A172 (cell line): ENCODE measurements at places on chromosomes 11 and 22. TPM values are rescaled to one million over a fixed set of nuclear protein-coding genes. Genes with fewer than 3 reads are reported as not detected.

SF3B2 gene
- total RNA-seq: 172 and 177 TPM in 2 replicates

RAB39A gene
- 0.62 and 1.3 TPM in 2 replicates for total RNA-seq

UBQLNL gene
- total RNA-seq: not detected in 2 replicates

TALDO1 gene
- total RNA-seq: 417 and 483 TPM in 2 replicates

TBC1D22A gene
- 7.3 and 7.9 TPM in 2 replicates for total RNA-seq

SEC14L2 gene
- 5.4 and 11.8 TPM in 2 replicates for total RNA-seq

TMPRSS5 gene
- 0.17 and 0.62 TPM in 2 replicates for total RNA-seq

GRIA4 gene
- 0.05 TPM in 1 of 2 replicates, not detected in the other for total RNA-seq

DGAT2 gene
- 15.2 and 15.9 TPM in 2 replicates for total RNA-seq

GRM5 gene
- not detected in 2 replicates for total RNA-seq

SYNGR1 gene
- total RNA-seq: 2.4 and 2.9 TPM in 2 replicates

TYMP gene
- total RNA-seq: 0.10 and 0.31 TPM in 2 replicates

NRXN2 gene
- total RNA-seq: 0.05 and 0.14 TPM in 2 replicates

SYT9 gene
- not detected in 2 replicates for total RNA-seq

TENM4 gene
- total RNA-seq: 0.19 and 0.91 TPM in 2 replicates

HMOX1 gene
- total RNA-seq: 17.3 and 18.2 TPM in 2 replicates

KDM4E gene
- not detected in 2 replicates for total RNA-seq

PKDREJ gene
- total RNA-seq: under 0.01 TPM in 1 of 2 replicates, not detected in the other

OR4C11 gene
- not detected in 2 replicates for total RNA-seq

BBOX1 gene
- not detected in 2 replicates for total RNA-seq

TBRG1 gene
- total RNA-seq: 13.9 and 14.3 TPM in 2 replicates

LINC01488 gene
- total RNA-seq: not detected in 2 replicates

CALCA gene
- total RNA-seq: not detected in 2 replicates

SEC14L6 gene
- not detected in 2 replicates for total RNA-seq

BCO2 gene
- 0.10 TPM in 1 of 2 replicates, not detected in the other for total RNA-seq

RFPL3 gene
- total RNA-seq: not detected in 2 replicates

BRSK2 gene
- total RNA-seq: 8.6 and 13.0 TPM in 2 replicates

RAB38 gene
- not detected in 2 replicates for total RNA-seq

POU2AF2 gene
- not detected in 2 replicates for total RNA-seq

CASP12 gene
- total RNA-seq: not detected in 2 replicates

OR6A2 gene
- not detected in 2 replicates for total RNA-seq

DTX4 gene
- 0.12 and 0.21 TPM in 2 replicates for total RNA-seq

FOLR1 gene
- total RNA-seq: 0.50 TPM in 1 of 2 replicates, not detected in the other

PIWIL4 gene
- 0.24 and 3.2 TPM in 2 replicates for total RNA-seq

DDI1 gene
- total RNA-seq: not detected in 2 replicates

OR5D18 gene
- total RNA-seq: not detected in 2 replicates

MAPK8IP2 gene
- 7.9 and 10.8 TPM in 2 replicates for total RNA-seq

TMEM132A gene
- total RNA-seq: 132 and 170 TPM in 2 replicates

TTC28 gene
- total RNA-seq: 0.45 and 5.5 TPM in 2 replicates

CLMP gene
- 4.7 and 9.7 TPM in 2 replicates for total RNA-seq

SCUBE2 gene
- total RNA-seq: 0.47 TPM in 1 of 2 replicates, not detected in the other

APOBEC3H gene
- total RNA-seq: 0.50 and 0.81 TPM in 2 replicates
